Amniotic epithelial cell (primary cell): ENCODE measurements at places on chromosomes 7 and 10.

DNA sequence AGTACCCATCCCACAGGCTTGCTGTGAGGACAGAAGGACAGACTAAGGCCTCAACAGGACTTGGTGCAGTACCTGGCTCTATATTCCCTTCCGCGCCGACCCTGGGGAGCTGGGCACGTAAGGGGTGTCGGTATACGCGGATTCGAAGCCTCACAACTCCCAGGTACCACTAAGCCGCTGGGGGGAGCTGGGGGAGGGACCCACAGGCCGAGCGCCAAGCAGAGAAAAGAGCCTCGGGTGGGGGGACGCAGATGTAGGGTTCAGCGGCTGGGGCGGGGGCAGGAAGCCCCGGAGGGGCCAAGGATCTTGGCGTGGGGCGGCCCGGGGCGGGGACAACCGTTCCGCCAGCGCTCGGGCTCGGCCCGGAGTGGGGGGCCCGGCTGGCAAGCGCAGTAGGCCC, 126.4 kb upstream of the ZNF746 start:
- peak; percentile 20 for DNase-seq

DNA sequence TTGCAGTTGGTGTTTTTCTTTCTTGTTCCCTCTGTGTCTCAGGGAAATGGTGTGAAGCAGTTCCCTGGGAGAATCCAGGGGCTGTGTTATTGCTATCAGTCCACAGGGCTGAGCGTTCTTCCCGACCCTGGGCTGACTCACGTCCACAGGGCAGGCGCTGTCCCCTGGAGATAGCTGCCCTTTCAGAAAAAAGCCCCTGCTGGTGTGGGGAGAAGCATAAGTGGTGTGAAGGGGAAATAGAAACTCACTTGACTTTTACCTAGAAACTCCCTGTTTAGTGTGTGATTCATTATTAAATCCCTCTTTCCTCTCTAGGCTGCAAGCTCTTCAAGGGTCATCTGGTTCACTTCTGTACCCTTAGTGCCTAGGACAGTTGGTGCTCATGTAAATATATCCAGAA, 63.3 kb upstream of the SMNDC1 start:
- peak; percentile 79 for DNase-seq

DNA sequence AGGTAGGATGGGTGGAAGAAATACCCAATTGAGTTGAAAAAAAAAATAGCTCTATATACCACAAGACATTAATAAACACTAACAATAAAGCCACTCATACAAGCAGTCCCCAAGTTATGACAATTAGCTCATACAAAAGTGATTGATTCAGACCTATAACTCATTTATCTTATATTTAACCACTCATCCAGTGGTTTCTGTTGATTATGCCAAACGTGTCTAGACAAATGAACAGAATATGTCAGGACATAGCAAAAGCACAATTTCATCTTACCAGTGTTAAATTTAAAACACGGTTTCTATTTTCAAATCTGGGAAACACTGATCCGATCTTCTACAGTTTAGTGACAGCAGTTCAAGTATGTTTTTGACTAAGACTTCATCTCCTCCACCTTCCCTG, 17.0 kb downstream of the ABI1 start:
- DNase-seq: no peak

- DNase-seq: peak; percentile 72
These were observed 1.6 kb downstream of the HTR7 start for GRCh38 chr10:90856261-90856660.

- no peak for DNase-seq
These were observed 10.4 kb upstream of the STOX1 start for GRCh38 chr10:68816796-68817412.

DNA sequence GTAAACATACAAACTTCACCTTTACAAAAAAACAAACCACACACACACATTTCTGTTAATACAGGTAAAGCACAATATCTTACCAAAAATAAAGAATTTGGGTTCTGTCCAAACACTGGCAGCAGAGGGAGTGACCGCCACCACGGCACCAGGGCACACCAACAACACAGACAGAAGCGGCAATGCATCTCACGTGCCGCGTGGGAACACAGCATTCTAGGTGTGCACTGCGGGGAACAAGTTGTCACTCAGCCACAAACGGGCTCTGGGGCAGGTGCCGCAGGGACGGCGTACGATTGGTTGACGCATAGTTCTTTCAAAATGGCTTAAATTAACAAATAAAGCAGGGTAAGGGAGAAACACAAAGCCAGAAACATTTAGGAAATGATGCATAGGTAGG, 22.3 kb downstream of the PDGFA start:
- DNase-seq: no peak

DNA sequence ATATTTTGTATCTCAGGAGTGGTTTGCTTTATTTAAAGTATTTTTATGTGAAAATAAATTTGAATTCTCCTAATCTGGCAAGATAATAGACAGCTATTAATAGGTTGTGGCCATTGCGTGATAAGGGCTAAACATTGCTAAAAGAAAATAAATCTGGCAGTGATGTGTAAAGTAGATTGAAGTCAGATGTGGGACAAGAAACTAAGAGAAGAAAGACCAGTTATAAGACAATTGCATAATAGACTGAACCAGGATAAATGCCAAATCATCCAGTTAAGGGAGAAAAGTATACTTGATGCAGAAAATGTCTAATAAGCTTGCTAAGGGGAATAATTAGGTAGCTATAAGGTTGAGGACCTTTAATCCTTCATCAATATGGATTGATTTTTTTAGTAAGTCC, 197.5 kb upstream of the CSTF2T start:
- DNase-seq: peak; percentile 30

- peak; percentile 59 for DNase-seq
These were observed 205.5 kb upstream of the STK17A start for GRCh38 chr7:43377196-43377960.

GRCh38 chr7:32869716-32870115, 21.8 kb downstream of the KBTBD2 start:
- peak; percentile 13 for DNase-seq

- DNase-seq: no peak
These were observed 118.1 kb downstream of the MPP7 start for GRCh38 chr10:28184810-28185209.

DNA sequence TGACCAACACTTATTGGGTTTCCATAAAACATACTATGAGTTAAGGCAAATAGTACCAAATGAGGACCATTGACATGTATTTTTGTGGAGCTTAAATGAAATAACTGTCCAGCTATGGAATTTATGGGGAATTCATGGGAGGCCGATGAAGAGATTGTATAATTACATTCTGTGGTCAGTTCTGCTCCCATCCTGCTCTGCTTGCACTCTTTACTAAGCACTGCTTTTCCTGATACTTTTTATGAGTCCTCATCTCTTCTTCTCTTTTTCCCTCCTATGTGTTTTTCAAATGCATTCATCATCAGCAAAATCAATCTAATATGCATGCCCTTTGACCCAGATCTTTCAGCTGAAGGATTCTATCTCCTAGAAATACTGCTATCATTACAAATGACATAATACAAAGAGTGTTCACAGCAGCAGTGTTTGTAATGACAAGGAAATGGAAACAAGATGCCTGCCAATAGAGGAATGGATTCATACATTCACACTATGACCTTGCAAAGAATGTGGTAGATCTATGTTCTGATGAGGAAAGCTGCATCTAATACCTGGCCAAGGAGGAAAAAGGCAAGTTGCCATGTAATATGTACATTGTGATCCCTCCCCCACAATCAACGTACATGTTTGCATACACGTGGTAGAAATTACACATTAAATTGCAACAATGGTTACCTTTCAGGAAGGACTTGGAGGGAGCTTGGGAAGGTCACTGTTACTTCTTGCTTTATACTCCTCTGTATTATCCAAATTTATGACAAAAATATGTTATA, 73.9 kb downstream of the PCGF5 start:
- DNase-seq: peak; percentile 65

DNA sequence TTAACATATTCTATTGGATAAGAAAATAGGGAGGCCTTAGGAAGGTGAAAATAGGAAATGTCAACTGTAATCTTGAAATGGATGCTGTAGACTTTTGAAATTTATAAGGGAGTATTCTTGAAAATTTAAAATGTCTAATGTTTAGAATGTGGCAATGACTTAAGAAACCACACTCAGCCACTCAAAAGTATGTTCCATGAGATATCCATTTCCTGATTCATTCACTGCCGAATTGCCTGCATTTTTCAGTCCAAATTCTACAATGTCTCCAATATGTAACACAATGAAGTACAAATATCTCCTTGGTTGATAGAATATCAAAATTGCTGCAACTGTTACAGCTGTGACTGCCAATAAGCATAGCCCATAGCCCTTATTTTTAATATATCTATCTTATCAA, 25.9 kb downstream of the PRKG1 start:
- DNase-seq: no peak

DNA sequence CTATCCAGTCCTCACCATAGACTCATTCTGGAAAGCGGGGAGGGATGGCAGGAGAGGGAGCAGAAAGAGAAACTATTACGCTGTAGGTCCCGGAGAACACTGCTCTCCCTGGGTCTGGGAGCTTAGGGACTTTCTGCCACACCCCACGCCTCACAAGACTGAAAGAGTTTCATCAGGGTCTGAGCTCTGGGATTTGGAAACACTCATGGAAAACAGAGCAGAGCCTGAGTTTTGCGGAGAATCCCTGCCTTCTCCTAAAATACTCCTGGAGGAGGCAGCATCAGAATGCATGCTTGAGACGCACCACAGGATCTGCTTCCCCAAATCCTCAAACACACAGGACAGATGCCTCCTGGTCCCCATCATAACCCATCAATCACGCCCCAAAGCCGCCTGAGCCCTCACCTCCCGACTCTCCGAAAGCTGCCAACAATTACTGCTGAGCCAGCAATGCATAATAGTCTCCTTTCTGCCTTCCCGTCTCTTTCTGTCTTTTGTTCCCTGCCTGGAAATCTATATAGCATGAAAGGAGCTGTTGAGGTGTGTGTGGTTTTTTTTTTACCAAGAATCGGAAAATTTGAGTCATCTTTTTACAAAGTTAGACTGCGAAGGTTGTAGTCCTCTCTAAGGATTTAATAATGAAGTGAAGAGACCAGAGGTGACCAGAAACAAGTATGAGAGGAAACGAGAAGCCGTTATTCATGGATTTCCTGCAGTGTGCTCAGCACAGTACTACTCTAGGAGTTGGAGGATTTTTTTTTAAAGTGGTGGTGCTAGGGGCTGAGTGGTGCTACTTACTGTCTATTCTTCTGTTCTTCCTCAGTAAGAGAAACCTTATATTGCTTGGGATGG, 37.7 kb downstream of the ASB13 start:
- peak; percentile 60 for DNase-seq

DNA sequence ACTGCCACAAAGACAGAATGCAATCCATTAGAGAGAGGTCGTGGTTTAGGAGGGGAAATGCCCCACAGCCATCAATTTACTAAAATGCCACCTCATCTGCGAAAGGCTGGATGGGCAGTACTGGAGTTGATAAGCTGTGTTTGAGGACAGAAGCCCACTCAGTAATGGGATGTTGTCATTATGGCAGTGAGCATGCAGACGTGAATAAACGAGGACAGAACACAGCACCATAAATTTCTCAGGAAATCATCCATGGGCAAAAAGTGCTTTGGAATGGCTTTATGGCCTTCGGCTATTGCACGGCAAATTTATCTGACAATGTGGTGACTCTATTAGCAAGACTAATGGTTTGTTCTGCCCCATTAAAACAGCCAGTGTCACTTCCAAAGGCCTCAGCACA, 15.9 kb upstream of the C10orf53 start:
- DNase-seq: no peak

- DNase-seq: no peak
These were observed 260.3 kb upstream of the C7orf33 start for GRCh38 chr7:148330124-148330818.

- no peak for DNase-seq
These were observed 1.0 kb upstream of the BMPR1A start for GRCh38 chr10:86755454-86755739.

DNA sequence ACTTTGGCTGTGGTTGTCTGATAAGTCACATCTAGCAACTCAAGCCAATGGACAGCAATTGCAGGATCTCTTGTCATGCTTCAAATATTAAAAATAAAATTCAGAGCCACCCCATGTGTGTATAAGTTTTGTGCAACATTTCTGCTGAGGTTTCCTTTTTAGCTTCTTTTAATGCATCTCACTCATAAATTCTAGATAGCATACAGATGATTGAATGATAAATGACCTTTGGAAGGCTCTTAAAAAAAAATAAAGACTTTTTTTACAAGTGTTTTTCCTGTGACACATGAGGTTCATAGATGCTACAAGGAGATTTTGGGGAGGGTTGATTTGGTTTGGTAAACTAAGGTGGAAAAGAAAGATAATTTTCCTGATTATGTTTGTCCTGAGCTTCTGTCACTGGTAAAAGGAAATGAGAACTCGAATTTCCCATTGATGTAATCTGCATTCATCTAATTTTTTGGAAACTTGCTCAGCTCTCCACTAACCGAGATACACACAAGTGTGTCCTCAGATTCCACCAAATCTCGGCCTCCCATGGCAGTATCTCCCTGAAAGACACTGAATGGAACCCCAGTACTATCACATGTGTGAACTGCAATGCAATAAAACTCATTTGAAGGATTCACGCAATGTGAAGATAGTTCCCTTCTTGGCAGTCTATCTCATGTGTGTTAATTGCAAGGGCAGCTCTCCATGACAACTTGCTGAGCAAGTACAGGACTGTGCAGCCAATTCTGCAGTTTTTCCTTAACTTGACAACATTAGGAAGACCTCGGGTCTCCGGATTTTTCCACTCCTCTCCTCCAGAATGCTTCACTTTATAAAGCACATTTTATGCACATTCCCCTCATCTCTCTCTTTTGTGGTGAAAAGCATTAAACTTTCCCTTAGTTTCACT, 185.4 kb upstream of the PFKP start:
- DNase-seq: no peak

- peak; percentile 35 for DNase-seq
These were observed 7.3 kb downstream of the LRRN3 start for GRCh38 chr7:111098011-111098925.

- DNase-seq: no peak
These were observed 130.3 kb downstream of the BICC1 start for GRCh38 chr10:58642916-58643428.

GRCh38 chr10:113947184-113948041, 93.0 kb downstream of the NHLRC2 start:
- peak; percentile 7 for DNase-seq

GRCh38 chr7:134787720-134788119, 8.3 kb downstream of the CALD1 start:
- no peak for DNase-seq

GRCh38 chr10:11332846-11333245, 278.6 kb downstream of the USP6NL start:
- DNase-seq: no peak

DNA sequence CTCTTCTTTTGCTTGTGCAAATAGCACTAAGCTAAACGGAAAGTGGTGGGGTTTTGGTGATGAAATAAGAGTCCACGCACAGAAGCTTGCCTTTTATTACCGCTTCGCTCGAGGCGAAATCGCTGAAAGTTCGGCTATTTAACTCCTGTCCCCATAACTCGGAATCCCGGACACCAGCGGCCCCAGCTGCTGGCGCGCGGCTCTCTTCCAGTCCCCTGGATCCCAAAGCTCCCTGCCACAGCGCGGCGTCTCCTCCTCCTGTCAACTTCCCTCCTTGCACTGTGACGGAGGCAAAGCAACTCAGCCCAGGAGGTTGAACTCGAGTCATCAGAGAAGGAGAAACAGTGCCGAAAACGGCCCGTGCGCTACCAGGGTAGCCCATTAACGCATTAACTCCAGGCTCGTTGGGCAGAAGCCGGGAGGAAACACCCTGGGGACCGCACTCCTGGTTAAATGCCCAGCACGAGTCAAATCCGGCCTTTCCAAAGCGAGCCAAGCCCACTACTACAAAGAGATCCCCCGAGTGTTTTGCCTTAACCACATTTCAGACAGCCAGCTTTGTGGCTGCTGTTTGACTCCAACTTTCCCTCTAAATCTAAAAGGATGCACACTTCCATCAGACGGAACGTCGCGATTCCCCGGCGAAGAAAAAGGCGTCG, 1.3 kb downstream of the SEMA3D start:
- DNase-seq: peak; percentile 28
